ENCODE measurements at places on chromosomes 5 and 9.

- DNase-seq, result no peak
Observed at GRCh38 chr9:132579427-132579798, 3.0 kb upstream of the BARHL1 start.

- peak; percentile 87 for DNase-seq
Observed at GRCh38 chr9:31776471-31776870, 608.0 kb upstream of the ACO1 start.

DNA sequence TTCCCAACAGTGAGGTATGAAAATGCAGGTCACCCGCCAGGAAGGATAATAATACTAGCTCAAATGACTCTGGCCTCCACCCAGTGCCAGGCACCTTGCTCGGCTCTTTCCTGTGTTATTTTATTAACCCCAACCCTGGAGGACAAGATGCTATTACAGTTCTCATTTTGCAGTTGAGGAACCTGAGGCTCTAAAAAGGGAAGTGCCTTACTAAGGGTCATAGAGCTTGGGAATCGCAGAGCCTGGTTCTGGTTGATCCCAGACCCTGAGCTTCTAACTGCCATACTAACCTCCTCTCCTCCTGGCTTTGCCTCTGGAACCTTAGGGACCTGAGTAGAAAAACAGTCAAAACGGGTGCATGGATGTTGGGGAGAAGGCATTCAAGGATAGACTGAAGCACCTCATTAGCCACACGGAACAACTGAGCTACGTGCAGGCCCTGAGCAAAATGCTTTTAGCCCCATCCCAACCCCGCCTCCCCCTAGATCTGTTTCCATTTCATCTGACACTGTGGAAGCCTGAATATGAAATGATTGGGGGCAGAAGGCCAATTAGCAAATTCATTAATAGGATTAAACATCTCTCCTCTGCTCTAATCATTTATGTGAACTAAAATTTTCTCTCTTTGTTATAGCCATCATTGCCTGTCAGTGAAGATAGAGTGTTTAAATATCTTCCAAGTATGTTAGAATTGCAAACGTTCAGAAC, 7.9 kb downstream of the KCNIP1 start:
- no peak for DNase-seq

DNA sequence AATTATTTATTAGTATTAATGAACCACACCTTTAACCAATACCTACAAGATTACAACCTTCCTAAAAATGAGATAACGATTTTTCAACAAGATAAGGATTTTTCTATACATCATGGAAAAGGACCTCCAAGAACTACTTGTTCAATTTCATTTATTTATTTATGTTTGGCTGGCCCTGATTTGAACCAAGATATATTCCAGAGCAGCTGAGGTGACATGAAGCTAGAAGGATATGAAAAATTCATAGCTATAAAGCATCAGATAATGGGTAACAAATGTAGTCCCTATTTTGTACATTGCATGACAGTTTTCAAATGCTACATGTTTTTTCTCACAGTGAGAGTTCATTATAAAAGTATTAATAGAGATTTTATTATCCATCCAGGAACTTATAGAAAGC, 798.5 kb upstream of the ARRDC3 start:
- no peak for DNase-seq

DNA sequence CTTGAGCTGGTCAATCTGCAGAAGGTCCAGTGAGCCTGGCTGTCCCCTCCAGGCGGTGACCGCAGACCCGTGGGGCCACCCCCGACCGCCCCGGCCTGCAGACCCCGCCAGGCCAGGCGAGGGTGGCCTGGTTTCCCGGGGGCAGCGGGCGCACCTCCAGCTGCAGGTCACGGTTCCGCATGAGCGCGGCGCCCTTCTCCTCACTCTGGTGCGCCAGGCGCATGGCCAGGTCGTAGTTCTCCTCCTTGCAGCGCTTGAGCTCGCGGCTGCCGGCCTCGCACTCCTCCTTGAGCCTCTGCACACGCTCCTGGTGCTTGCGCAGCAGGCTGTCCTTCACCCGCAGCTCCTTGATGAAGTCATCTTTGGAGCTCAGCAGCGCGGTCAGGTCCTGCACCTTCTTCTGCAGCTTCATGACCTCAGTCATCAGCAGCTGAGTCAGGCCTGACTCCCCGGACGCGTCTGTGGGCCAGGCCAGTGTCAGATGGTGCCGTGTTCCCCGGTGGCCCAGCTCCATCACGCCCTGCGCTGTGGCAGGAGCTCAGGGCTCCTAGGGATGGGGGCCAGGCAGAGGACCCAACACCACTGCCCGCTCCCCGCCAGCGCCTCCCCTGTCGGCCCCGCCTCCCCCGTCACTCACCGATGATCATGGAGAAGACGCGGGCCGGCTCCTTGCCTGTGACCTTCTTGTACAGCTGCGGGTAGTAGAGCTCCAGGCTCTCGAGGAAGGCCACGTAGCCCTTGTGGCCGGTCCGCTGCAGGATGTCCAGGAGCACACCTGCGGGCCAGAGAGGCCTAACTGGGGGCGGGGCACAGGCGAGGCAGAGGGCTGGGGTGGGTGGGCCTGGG, 2.6 kb downstream of the CARD9 start:
- no peak for DNase-seq

DNA sequence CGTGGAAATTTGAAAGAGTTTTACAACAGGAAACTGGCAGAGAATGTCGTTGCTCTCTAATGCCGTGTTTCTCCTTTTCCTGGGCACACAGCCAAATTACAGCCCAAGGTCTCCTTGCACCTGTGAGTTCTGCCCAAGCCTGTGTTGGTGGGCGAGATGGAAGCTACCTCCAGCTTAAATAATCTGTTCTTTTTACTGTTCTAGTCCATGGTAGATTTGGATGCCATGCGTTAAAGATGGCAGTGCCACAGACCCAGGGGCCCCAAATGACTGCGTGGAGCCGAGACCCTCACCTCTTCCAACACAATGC, 92.6 kb upstream of the IRX4 start:
- peak; percentile 45 for DNase-seq

DNA sequence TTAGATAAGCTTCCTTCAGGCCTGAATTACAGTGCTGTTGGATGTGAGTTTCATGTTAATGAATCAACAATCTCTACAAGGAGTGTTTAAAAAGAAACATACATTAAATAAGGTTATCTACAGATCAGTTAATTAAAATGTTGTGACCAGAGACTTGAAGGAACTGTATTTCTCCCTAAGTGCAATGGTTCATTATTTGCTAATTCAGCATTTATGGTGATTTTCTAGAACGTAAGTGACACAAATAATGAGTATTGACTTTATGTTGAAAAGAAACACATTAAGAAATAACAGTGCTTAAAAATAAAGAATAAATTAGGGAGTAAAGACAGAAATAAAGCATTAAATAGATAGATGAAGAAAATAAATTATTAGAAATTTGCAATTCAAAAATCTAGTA, 74.5 kb downstream of the ADAMTSL1 start:
- no peak for DNase-seq

DNA sequence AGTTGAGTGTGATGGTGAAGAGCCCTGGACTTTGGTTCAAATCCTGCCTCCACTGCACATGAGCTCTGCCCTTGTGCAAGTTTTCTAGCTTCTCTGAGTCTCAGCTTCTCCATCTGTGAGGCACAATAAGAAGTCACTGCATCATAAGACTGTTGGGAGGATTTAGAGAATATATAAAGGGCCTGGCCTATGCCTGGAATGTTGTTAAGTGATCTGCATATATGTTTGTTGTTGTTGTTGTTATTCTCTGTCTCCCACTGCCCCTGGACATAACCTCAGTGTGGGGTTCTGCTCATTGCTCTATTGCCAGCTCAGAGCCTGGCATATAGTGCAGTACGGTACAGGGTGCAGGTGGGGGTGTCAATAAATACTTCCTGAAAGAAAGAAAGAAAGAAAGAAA, 40.3 kb upstream of the EEIG1 start:
- DNase-seq, result no peak

DNA sequence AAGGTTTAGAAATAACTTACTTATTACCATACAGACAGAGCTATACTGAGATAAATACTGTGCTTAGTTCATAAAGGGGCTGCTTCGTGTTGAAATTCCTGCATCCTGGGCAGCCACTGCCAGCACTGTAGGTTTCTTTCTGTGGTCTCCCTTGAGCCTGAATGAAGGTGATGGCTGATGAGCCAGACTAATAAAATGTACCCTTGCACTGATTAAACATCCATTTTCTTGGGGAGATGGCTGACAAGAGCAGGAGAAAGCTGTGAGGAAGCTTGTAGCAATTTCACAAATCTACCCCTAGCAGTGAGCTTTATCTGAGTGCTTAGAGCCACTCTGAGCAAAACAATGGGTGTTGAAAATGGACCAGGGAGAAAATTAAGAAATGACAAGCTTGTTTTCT, 23.3 kb upstream of the ZSWIM6 start:
- no peak for DNase-seq

DNA sequence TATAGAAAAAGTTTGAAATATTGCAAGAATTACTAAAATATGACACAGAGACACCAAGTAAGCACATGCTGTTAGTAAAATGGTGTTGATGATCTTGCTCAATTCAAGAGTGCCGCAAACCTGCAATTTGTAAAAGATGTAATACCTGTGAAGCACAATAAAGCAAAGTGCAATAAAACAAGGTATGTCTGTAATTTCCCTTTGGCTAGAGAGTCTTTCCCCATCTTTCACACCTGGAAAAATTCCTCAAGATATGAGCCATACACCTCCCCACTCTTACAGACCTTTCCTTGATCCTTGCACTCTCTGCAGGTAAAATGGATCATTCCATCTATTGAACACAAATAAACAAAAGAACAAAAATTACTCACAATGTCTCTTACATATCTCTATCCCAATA, 597.8 kb downstream of the EFNA5 start:
- DNase-seq, result no peak

DNA sequence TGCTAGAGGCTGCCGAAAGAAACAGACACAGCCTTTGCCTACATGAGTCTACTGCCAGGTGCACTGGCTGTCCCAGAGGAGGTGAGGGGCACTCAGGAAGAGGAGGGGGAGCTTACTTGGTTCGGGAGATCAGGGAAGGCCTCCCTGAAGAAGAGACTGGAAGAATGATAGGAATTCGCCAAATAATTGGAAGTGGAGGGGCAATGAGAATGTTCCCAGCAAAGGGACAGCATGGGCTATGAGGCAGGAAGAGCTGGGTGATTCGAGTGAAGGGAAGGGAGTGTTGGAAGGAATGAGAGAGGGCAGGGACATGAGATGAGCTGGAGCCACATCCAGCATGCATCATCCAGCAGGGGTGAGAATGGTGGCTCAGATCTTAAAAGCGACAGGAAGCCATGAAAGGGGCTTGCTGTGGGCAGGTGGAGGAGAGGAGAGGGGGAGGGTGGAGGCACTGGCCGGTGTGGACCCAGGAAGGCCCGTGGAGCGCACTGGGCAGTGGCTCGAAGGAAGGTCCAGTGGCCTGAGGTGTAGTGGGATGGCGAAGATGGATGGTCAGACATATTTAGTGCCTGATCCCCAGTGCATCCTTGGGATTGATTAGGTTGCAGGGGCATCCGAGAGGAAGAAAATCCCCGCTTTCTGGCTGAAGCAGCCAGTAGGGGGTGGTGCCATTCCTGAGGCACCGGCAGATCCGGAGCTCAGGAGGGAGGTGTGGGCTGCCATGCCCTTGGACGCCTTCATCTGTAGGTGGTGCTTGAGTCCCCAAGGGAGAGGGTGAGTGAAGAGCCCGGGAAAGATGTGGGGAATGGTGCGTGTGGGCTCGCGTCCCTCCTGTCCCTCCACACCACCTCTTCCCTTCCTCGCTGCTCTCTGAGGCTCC, 53.5 kb upstream of the GARNL3 start:
- no peak for DNase-seq

- DNase-seq, result peak; percentile 95
Observed at GRCh38 chr5:78908173-78909061, 76.7 kb downstream of the ARSB start.

- DNase-seq, result peak; percentile 12
Observed at GRCh38 chr9:135701959-135702721, at the start of gene KCNT1. KCNT1 (plus strand) TSS chr9:135702185; CDS start chr9:135702259, 74 bp downstream.

GRCh38 chr5:173984218-173984617, 4.8 kb upstream of the C5orf47 start:
- DNase-seq, result no peak

- peak; percentile 76 for DNase-seq
Observed at GRCh38 chr9:113657765-113658544, 194.4 kb downstream of the RGS3 start.

DNA sequence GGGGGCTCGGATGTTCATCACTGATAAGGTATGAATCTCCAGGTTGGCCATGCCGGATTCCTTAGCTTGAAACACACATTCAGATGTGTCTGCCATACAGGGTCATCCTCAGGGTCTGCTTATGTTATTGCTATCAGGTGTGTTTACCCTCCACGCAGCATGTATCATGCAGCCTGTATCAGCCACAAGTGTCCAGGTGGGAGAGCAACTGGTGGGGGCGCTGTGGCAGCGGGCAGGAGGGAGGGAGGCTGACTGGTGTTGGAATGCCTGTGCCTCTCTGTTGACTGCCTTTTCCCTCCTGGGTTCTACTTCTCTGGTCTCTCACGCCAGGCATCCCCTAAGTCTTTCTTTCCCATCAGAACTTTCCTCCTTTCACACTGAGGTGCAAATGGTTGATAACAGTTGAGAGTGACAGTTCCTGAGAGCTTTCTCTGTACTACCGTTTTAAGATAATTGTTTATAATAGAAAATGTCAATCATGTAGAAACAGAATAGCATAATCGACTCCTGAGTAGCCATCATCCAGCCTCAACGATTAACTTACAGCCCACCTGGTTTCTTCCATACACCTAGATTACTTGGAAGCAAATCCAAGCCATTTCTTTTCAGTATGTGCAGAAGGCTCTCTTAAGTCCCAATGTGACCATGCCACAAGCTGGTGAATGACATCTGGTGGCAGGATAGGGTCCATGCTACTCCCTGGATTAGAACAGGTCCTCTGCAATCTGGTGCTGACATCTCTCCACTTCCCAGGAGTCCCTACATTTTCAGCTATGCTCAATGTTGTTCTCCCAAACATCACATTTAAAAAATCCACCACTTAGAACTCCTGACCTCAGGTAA, 86.6 kb downstream of the ACER2 start:
- DNase-seq, result no peak

GRCh38 chr5:180600554-180601041, 9.3 kb upstream of the SCGB3A1 start:
- DNase-seq, result no peak

- DNase-seq, result no peak
Observed at GRCh38 chr5:162196351-162196750, 128.8 kb downstream of the GABRG2 start.

DNA sequence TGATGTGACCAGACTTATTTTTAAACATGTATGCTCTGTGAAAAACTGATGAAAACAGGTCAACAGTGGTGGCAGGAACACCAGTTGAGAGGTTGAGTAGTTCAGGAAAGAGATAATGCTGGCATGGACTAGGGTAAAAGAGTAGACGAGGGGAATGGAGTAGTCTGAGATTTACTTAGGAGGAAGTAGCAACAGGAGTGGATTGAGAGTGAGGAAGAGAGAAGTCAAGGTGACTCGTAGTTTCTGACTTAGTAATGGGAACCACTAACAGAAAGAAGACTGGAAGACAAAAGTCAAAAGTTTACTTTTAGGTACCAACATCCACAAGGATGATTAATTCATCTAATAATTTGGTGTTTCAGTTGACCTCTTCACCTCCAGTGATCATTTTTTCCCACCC, 3.6 kb downstream of the SRA1 start:
- DNase-seq, result no peak

- no peak for DNase-seq
Observed at GRCh38 chr9:134895908-134896833, 15.6 kb downstream of the FCN2 start.

GRCh38 chr9:98846081-98846480, 38.6 kb downstream of the GALNT12 start:
- no peak for DNase-seq

- DNase-seq, result no peak
Observed at GRCh38 chr5:95892784-95893354, 68.8 kb downstream of the ELL2 start.

Data from NCI-H2029 (cell line).